Stimulated activated CD4-positive, alpha-beta T cell treated with anti-CD3 and anti-CD28 coated beads, Interleukin-12 subunit alpha, Interleukin-12 subunit beta, amount 100 ng/mL, for 48 hours (primary cell): ENCODE measurements at places on chromosomes 7 and 10.
A peak's percentile ranks its signal among the peaks of the same experiment; 100 is the strongest.

DNA sequence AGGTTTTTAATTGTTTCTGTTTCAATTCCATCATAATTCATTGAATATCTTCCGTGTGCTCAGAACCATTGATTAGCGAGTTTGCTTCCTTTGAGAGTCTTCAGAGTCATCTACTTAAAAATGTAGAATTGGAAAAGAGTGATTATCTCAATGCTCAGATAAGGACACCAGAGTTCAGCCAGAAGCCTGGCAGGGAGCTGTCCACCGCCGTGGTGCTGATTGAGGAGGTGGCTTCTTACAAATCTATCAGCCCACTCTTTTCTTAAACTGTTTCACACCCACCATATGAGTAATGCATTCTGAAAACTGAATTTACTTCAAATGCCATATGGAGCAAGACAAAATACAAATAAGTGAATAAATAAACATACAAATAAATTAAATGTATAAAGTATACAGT is 79.3 kb downstream of the INSYN2A start:
- DNase-seq, result peak; percentile 10

DNA sequence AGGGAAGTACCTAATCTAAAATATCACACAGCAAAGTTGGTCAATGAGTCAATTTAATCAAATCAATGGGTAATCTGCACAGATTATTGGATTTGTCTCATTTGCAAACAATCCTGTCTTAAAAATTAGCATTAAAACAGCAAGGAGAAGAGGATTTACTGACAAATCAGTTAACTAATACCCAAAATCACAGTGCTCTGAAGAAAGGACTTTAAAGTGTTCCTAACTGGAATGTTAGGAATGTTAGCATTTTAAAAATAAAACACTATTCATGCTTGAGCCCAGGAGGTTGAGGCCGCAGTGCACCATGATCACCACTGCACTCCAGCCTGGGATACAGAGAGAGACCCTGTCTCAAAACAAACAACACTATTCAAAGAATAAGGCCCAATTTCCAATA is 83.1 kb downstream of the CHCHD3 start:
- DNase-seq, result no peak

DNA sequence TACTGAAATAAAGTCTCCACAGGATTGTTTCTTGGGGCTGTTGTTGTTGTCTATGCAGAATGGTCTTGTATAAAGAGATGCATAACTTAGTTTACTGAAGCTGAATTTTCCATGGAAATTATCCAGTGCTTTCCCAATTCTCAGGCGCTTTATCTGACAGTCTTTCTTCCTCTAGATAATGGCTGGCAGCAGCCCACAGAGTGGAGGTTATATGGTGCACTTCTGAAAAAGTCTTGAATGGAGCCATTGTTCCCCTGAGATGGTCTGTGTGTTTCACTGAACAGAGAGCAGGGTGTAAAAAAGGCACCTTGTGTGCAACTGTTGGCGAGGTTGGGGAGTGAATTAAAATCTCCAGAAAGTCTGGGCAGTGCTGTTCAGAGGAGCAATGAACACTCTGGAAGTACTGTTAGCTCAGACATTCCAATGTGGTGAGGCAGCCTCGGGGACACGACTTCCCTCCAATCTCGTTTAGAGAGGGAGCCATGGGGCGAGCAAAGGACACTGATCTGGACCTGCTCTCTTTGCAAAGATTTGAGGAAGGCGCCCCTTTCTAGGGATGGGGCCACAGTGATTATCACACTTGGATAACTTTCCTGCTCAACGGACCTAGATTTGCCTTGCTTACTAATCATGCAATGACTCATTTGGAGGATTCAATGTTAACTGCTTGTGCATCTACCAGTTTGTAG is 2.0 kb upstream of the PLCE1 start:
- no peak for DNase-seq

DNA sequence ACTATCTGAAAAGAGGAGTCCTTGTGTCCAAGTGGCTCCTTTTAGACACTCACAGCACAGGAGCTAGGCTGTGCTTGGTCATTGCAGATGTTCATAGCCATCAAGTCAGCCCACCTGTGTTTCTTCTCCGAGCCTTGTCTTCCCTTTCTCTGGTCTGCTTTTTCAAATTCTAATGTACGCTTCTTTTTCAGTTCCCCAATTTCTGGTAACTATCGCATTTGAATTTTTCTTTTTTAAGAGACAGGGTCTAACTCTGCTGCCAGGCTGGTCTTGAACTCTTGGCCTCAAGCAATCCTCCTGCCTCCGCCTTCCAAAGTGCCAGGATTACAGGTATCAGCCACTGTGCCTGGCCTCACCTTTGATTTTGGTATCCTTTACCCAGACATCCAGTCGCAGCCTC is 18.9 kb downstream of the APBB1IP start:
- no peak for DNase-seq

- no peak for DNase-seq
These were observed 151.5 kb downstream of the DNAJB6 start for GRCh38 chr7:157488281-157488680.

- no peak for DNase-seq
These were observed 85.5 kb downstream of the CUL2 start for GRCh38 chr10:35004651-35005050.

DNA sequence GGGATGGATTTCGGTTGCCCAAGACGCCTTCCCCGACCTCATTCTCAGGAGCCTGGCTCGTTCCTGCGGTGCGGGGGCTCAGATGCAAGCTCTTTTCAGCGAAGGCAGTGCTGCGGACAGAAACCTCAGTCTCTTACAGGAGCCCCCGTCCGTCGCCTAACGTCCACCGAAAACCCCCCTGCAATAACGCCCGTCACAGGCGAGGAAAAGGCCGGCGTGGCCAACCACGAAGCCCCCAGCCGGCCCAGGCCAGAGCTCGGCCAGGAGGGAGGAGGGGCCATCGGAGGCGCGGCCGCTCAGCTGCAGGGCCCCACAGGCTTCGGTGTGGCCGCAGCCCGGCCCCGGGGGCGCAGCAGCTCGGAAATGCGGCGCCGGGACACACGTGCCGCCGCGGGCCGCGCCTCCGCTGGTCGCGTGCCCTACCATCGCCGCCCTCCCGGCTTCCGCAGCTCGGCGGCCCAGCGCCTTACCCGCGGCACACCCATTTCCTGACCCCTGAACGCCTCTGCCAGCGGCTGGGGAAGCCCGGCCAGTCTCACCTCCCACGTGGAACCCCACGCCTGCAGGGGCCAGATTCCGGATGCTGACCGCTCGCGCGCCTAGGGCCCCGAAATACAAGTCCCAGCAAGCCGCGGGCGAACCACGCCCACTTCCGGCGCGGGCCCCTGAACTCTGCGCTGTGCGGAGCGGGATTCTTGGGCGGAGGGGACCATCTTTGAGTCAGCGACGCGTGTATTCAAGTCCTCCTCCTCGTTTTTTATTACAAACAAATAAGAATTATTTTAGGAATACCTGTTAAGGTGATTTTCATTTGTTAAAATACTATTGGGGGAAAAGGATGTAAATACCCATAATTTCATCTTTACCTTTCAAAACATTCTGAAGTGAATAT is at the start of gene ZNF239:
ZNF239 (minus strand) TSS at position 616 of the 892 bp plus-strand sequence. CDS start 16,537 bp downstream, outside the sequence.
- peak; percentile 72 for DNase-seq

DNA sequence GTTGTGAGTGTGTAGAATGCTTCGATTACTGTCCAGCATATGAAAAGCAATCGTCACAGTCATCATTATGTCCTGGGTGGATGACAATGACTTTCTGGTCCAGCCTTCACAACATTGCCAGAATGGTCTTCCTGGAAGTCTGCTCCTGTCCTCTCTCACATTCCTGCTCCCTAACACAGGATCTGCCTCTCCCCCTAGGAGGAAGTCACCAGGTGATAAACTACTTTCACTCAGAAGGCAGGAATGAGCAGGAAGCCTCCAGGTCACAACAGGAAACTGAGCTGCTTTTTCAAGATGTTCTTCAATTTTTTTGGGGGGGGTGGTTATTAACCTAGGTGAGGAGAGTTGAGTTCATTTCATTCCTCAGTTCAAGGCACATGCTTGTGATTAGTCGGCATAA is 13.6 kb upstream of the GPNMB start:
- no peak for DNase-seq

GRCh38 chr7:103919272-103919868 is 70.1 kb downstream of the RELN start:
- no peak for DNase-seq

- DNase-seq, result no peak
These were observed 30.1 kb upstream of the RBM20 start for GRCh38 chr10:110613996-110614495.

- no peak for DNase-seq
These were observed 81.6 kb downstream of the ARHGAP22 start for GRCh38 chr10:48523212-48523819.

- no peak for DNase-seq
These were observed 45.8 kb downstream of the DGKI start for GRCh38 chr7:137801003-137801402.

GRCh38 chr7:157270060-157270444 is 66.8 kb upstream of the DNAJB6 start:
- DNase-seq, result no peak
